GM20000 (cell line): ENCODE measurements at places on chromosomes 11 and 22.

GRCh38 chr22:32781695-32782094, 19.8 kb upstream of the TIMP3 start:
- no peak for DNase-seq

DNA sequence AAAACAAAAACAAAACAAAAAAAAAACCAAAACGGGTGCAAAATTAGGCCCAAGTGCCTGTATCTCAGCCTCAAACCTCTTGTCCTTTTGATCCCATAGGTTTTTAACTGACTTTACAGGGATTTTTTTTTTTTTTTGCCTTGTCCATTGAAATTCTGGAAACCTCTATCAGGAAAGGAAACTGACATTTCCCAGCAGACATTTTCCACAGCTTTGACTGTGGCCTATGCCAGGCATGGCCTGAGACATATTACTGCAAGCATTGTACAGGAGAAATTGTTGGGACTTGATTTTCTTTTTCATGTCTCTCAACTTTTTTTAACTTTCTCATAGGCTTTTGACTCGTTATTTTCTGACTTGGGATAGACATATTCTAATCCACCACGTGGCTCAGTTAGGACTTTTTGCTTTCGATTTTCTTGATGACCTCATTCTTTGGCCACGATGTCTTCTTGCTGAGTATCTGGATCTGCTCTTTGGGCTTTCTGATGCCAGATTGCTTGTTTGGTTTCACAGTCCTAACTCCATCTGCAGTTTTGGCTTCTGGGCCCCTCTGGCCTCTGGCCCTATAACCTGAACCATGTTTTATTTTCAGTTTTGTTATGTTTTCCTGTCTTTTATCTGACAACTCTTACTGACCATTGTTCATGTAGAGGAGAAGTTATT, 336.1 kb upstream of the C11orf87 start:
- DNase-seq, result no peak

GRCh38 chr22:42083119-42083518, 3.6 kb downstream of the SMDT1 start:
- no peak for DNase-seq

DNA sequence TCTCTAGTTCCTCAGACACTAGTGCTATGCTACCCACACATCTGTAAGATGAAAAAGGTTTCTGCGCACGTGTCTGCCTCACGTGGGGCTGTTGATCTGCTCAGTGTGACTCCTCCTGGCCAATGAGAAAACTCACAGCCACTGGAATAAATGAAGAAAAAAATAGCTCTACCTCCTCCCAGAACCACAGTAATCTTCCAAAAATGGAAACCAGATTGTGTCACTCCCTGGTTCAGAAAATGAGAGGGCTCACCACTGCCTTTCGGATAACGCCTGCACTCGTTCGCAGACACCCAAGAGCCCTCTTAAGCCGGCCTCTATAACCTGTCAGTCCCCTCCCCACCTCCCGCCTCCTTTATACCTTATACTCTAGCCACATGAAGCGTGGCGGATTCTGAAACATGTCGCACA, 5.1 kb downstream of the APBB1 start:
- no peak for DNase-seq

DNA sequence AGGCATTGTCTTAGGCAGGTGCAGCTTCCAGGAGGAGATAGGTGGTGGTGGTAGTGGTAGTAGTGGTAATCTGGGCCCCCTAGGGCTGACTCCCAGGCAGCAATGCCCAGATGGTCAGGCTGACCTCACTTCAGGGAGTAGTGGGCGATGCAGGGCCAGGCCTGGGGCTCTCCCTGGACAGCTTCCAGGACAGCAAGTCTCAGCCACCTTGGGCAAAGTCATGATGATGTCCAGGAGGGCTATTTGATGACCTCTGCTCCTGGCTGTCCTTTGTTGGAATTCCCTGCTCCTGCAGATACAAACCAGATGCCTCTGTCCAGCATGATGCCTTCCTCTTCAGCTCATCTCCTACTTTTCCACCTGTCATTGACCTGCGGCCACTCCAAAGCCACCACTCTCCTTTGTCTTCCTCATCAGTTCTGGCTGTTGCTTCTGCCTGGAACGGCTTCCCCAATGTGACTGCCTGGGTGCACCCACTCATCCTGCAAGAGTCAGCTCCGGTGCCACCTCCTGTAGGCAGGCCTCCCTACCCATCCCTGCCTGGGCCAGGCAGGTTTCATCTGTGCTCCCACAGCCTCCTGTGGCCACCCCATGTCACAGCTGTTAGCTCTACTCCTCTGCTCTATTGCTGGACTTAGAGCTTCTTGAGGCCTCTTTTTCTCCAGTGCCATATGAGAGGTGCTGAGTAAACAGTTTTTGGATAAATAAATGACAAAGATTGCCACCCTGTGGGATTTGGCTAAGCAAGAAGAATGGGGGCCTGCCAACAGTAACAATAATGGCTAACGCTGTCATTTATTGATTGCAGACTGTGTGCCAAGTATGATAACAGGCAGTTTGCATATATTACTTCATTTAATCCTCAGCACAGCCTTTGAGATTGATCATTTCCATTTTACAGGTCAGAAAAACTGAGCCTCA, 172.9 kb upstream of the NECTIN1 start:
- no peak for DNase-seq

DNA sequence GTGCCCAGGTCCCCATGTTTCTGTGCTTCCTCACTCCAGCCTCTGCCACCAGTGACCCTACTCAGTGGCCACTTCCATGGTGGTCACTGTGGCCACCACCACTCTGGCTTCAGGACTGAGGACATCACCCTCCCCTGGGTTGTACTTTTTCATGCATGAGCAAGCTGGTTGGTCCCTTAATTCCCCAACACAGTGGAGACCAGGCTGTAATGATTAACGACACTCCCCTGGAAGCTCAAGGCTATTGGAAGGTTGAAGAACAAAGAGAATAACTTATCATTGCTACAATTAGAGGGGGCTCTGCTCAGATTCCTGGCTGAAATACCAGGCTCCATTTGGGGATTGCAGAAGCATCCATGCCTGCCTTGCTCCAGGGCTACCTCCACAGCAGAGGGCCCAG, 10.5 kb downstream of the PLAAT4 start:
- no peak for DNase-seq

GRCh38 chr11:105032495-105032894, 2.4 kb downstream of the CASP1 start:
- DNase-seq, result peak; percentile 8

DNA sequence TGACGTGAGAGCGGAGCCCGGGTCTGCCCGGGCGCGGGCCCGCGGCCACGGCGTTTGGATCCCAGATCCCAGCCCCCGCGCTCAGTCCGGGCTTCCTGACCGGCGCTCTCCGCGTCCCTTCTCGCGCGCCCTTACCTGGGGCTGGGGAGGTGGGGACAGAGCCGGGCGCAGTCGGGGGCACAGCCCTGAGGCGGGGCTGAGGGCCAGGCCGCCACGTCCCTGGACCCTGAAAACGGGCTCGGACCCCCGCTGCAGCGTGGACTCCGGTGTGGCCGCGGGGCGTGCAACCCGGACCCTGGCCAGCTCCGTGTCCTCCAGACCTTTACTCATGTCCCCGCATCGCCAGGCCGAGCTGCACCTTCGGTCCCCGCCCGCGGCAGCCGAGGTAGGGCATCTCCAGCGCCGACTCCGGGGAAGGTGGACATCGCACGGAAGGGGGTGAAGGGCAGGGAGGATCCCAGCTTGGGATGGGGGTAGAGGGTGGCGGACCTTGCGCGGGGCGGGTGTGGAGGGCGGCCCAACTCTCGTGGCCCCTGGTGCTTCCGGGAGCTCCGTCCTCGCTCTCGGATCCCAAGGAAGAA, 9.9 kb upstream of the AIFM3 start:
- DNase-seq, result peak; percentile 67

GRCh38 chr11:44525473-44526252, 39.8 kb upstream of the CD82 start:
- DNase-seq, result no peak

GRCh38 chr22:38866024-38866398, 6.0 kb downstream of the CBX6 start:
- no peak for DNase-seq

GRCh38 chr22:24002272-24002671, 3.0 kb downstream of the GSTT4 start:
- DNase-seq, result peak; percentile 4

DNA sequence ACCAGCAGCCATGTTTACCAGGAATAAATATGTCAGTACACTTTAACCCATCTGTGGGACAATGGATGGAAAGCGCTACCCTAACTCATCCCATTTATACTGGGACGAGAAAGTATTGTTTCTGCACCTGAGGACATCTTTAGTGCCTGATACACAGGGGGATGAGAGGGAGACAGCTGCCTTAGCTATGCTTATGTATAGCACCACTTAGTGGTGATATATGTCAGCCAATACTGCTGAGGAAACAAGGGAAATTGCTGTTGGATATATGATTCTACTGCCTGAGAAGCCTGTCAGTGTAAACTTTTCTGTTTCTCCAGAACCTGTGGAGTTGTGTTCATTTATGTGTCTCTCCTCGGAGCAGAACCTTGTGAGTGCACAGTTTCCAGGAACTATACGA, 13.3 kb upstream of the CEP295 start:
- no peak for DNase-seq

GRCh38 chr11:19458721-19459120, 218.0 kb upstream of the E2F8 start:
- no peak for DNase-seq

DNA sequence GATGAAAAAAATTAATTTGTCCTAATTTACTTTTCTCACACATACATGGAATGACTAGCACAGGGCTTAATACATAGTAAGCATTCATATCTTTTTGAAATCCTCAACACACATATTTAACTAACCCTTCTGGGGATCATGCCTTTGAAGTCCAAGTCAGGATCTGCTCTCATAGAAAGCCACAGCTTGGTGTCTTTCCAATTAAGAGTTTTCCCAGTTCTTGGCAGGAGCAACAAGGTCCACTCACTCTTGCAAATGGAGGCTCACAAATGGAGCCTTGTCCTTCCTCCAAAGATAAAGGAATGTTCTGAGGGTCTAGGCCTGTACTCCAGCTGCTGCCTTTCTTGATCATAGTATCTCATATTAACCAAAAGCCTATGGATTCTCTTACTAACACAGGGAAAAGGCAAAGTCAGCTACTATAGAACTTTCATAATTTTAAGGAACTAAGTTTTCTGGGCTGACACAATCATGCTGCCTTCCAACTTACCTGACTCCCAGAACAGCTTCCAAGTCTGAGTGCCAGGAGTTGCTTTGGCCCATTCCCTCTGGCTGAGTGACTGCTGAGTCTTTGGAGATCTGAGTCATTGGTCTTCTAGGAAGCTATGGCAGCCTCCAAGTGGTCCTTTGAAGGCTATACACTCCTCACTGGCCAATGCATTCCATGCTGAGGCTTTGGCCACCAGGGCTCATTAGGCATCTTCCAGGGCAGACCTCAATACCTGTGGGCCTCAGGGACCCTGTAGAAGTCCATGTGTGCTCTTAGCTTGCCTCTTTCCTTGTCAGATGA, 25.8 kb upstream of the NUCB2 start:
- DNase-seq, result no peak

DNA sequence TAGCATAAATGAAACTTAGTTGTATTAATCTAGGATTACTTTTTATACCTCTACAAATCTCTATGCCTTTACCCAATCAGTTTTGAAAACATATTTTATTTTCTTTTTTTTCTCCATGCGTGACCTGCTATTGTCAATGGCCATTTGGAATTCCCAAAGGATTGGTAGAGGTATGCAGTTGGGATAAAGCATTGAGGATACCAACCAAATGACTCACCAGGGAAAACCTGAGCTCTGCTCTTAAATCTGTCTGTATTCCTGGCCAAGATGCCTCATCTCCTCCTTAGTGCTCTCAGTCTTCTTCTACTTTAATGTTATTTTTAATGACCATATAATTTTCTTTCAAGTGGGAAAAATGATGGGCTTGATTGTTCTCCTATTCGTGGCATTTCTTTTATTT, 61.9 kb downstream of the EHF start:
- DNase-seq, result no peak

GRCh38 chr11:125874556-125875124, 12.8 kb upstream of the HYLS1 start:
- DNase-seq, result peak; percentile 54

DNA sequence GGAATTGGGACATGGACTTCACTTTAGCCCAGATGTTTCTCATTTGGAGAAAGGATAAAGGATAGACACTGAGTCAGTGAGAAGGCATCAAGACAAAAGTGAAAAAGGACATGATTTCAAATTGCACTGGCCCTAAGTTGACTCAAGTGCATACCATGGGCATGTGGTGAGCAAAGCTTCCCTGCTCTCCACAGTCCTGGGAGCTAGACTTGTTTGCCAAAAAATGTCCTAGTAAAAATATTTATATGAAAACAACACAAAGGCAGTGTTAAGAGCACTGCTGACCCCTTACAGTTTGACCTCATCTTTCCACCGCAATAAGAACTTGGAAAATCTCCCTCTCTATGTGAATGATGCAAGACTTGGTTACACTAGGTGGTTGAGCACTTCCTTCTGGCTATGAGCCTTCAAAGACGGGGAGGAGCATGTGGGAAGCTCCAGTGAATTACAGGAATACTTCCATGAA, 46.5 kb upstream of the FIBIN start:
- DNase-seq, result no peak

GRCh38 chr22:24760708-24761306, 13.7 kb downstream of the PIWIL3 start:
- DNase-seq, result no peak

GRCh38 chr22:36232715-36233401, 6.5 kb downstream of the APOL2 start:
- DNase-seq, result no peak

DNA sequence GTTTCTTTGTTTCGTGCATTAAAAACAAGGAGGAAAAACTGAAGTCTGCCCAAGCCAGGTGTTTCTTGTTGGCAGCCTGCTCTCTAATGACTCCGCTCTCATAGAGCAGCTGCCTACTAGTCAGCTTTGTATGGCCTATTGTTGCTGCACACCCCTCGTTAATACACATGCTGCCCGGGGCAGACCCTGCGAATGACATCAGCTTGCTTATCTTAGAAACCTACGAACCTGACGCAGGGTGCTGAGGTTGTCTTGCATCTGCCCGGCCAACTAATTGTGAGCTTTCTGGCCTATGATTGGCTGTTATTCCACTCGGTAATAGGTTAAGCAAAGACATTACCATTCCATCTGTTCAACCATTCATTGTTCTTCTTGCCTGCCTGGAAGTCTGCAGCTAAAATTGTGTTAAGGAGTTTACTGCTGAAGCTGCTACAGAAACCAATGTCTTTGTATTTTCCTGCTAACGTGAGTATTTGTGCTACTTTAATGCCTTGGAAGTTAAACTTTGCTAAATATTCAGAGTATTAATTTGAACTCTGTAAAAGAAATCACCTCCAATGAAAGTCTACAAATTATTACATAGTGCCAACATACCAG, 37.5 kb downstream of the ZC3H12C start:
- no peak for DNase-seq

DNA sequence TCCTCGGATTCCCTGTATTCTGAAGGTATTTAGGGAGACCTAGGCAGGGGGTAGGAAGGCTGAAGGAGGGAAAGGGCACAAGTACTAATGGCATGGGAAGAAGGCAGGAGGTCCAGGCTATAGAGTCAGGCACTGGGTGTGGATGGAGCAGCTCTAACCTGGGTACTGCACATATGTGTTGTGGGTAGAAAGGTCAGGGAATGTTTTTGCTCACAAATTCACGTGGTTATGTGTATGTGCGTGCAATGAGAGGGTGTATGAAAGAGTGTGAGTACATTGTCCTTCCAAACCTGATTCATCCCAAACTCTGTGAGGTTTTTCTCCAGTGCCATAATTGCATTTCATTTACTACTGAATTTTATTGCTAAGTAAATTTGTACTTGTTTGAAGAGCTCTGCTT, 23.2 kb downstream of the DNHD1 start:
- no peak for DNase-seq

GRCh38 chr22:27713461-27713860, 88.1 kb downstream of the MN1 start:
- no peak for DNase-seq

- DNase-seq, result no peak
These were observed 14.1 kb downstream of the SPATA19 start for GRCh38 chr11:133830931-133831907.
